ENCODE measurements at places on chromosomes 12 and 14.

GRCh38 chr14:39060818-39061437 lies 42.1 kb downstream of the SEC23A start:
- no peak for DNase-seq

- DNase-seq: no peak
Observed at GRCh38 chr12:43696154-43696553, 62.4 kb downstream of the PUS7L start.

DNA sequence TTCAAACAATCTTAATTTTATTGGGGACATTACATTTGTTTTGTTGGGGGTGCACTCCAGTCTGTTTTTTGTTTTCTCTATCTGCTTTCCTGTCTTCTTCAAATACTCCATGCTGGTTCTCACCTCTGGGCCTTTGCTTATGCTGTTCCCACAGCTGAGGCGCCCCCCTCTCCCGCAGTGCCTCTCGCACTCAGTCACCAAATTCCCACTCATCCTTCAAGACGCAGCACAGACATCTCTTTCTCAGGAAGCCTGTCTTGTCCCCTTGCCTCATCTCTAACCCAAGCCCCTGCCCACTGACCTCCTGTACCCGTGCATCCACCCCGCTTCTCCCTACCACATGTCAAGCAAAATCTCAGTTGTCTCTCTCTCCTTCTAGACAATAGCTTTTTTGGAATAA lies 43.7 kb upstream of the PRMT8 start:
- DNase-seq: no peak

DNA sequence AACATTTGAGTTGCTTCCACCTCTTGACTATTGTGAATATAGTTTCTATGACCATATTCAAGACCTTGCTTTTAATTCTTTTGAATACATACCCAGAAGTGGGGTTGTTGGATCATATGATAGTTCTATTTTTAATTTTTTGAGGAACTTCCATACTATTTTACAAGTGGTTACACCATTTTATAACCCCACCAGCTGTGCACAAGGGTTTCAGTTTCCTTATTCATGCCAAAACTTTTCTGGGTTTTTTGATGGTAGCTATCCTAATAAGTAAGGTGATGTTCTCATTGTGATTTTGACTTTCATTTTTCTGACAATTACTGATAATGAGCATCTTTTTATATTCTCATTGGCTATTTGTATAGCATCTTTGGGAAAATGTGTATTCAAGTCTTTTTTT lies 109.4 kb upstream of the GARIN2 start:
- DNase-seq: no peak

DNA sequence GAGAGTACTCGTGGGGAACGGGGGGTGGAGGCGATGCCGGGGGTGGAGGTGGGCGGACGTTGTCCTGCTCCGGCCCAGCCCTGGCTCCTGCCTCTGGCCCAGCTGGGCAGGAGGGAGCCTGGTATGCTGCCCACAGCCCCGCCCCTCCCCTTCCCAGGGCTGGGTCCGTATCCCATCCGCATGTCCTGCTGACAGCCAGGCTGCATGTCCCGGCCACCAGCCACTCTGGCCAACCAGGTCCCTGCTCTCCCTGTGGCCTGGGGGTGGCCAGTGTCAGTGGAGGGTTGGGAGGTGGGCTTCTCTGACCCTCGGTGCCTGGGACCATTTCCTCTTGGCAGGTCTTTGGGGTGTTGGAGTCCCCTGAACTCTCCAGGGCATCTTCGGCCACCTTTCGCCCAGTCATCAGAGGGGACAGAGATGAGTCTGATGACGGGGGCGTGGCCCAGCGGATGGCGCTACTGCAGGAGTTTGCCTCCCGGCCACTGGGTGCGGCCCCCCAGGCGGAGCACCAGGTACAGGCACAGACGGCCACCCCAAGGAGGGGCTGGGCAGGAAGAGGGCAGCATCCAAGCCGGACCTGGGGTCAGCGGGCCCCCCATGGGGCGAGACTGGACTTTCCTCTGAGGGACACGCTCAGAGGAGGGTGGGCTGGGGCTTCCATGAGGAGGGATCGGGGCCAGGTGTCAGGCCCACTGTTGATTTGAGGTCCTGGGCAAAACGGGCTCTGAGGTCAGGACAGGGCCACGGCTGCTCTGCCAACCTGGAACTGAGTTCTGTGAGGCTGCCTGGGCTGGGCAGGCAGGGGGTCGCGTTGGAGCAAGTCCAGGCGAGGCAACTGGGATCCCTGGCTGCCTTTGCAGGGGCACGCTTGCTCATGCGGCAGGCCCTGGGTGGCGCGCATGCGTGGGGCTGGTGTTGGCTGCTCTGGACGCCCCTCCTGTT lies 20.2 kb downstream of the CEP170B start:
- DNase-seq: no peak

GRCh38 chr12:100356644-100357223 lies at the start of gene SLC17A8:
SLC17A8 (plus strand) TSS chr12:100357074; CDS start chr12:100357392, 318 bp downstream.
- no peak for DNase-seq

GRCh38 chr12:125568306-125568705 lies 503.1 kb downstream of the AACS start:
- no peak for DNase-seq

DNA sequence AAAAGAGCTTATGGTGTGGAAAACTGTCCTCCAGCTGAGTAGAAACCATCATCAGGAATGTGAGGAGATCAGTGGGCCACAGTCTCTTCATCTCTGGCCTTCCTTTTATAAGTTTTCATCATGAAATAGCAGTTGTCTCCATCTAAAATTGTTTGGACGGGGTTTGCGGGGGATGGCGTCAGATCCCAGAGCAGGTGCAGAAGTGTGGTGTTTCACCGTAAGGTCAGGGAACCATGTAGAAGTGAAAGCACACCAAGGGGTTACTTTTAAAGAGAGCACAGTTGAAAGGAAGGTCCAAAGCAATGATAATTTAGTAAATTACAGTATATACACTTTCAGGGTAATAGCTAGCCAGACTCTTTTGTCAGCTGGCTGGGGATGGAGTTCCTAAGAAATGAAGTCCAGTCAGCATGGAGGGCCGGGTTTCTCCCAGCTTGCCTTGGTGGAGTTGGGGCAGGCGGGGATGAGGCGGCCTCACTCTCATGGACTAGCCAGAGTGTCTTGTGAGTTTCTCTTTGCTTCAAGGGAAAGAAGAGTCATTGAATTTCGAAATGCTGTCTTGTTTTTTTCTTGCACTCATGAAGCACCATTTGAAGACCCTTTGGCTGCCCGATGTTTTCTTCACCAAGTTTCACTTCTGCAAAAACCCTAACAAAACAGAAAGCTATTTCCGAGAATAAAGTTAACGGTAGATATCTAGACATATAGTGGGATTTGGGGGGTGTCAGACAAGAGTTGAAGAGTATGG lies 100.6 kb downstream of the ETV6 start:
- no peak for DNase-seq

DNA sequence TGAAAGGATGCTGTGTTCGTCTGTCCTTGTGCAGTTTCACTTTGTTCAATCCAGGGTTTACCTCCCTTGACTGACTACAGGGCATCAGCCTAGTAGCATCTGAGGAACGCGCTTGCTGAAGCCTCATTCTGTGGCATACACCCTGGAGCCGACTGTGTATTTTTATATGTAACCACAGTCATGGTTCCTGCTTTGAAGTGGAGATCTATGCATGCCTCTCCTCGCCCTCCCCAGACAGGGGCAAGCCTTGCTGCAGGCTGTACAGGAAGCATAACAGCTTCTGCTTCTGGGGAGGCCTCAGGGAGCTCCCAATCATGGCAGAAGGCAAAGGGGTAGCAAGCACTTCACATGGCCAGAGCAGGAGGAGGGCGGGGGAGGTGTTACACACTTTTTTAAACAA lies 262.1 kb downstream of the BCL11B start:
- DNase-seq: no peak

- no peak for DNase-seq
Observed at GRCh38 chr14:73259837-73260236, 22.5 kb downstream of the PAPLN start.

DNA sequence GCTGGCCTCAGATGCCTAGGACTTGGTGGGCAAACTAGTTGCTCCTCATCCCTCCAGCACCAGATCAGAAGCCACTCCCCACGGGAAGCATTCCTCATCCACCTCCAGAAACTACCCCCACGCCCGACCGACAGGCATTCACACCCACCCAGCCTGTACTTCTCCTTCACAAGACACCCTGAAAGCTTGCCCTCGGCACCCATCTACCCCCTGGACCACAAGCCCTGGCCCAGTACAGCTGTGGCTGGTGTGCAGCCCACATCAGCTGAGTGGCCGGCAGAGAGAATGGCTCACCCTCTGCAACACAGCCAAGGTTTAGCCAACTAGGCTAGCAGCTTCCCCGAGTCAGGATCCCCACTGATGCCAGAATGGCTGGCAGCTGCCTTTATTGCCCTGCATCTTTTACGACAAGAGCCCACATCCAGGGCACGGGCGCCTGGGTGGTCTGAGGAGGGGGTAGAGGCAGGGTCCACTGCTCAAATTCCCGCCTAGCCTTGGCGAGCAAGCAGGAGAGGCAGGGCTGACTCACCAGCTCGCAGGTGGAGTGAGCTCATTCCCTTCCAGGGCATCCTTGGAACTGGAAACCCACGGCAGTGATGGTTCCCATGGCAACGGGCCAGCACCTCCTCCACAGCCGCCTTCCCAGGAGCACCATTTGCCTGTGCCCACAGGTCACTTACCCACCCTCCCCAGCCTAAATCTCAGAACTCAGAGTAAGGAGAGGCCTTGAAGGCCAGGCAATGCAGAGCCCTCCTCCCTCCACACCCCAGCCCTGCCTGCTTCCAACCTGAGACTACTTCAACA lies 17.1 kb downstream of the ACTN1 start:
- no peak for DNase-seq

- no peak for DNase-seq
Observed at GRCh38 chr14:64701660-64702059, 2.6 kb upstream of the PLEKHG3 start.

- DNase-seq: no peak
Observed at GRCh38 chr12:127539226-127539858, 727.6 kb upstream of the TMEM132C start.

DNA sequence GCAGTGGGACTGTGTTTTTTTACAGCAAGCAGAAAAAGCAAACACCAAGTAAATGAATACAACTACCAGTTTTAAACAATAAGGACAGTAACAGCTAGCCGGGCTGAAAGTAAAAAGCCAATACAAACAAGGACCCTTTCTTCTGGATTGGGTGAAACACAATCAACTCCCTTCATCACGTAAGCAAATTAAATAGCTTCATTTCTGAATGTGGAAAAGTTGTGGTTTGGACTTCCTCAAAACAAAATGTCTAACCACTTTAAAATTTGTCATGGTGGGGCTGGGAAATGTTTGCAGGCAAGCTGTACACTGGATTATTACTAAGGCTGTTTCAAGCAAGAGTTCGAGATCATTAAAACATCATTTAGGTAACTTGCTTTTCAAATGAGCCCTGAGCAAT lies 47.4 kb downstream of the TCHP start:
- DNase-seq: no peak

GRCh38 chr12:28582672-28583376 lies 392.6 kb downstream of the CCDC91 start:
- DNase-seq: no peak

DNA sequence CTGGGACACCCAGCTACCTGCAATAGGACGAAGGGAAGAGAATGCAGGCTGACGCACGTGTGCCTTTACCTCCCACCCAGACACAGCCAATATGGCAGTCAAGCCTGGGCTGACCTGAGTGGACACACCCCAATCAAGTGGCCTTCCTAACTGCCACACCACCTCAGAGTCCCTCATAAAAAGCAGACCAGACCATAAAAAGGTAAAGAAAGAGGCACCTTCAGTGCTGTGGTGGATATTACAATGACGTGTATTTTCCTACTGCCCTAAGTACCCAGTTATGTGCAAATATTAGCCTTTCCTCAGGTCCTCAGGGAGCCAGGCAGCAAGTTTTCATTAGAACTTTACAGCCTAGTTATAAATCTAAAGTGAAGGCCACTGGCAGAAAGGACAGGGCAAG lies 75.8 kb downstream of the KCNK10 start:
- no peak for DNase-seq

DNA sequence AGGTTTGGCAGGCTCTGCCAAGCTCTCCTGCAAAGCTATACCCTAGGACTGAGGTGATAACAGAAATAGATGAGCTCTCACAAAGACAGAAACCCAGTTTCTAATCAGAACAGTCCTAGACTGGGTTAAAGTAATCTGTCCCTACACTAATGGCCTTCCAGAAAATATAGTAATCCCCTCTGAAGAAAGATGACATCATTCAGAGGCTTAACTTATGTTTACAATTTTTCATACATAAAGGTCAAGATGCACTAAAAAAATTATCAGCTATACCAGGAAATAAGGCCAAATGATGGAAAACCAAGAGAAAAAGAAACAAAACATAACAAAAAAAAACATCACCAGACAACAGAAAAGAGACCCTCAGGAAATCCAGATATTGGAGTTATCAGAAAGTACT lies 4.9 kb upstream of the WASHC4 start:
- DNase-seq: no peak

- no peak for DNase-seq
Observed at GRCh38 chr12:48459259-48459658, 13.1 kb upstream of the ANP32D start.
